ENCODE measurements at places on chromosomes 3 and 15. TPM values are rescaled to one million over a fixed set of nuclear protein-coding genes. Genes with fewer than 3 reads are reported as not detected.

Gene CACNA1D
- total RNA-seq = not detected

Gene TMEM44
- 42.1 TPM for total RNA-seq

Gene CYP1A2
- under 0.01 TPM for total RNA-seq

Gene MME
- 1.3 TPM for total RNA-seq

Gene LHFPL4
- under 0.01 TPM for total RNA-seq

Gene CILP
- total RNA-seq = not detected

Gene SLC25A20
- 23.4 TPM for total RNA-seq

Gene GPR87
- total RNA-seq = under 0.01 TPM

Gene MYZAP
- total RNA-seq = 45.7 TPM

Gene LDHAL6B
- total RNA-seq = not detected

Gene RGMA
- under 0.01 TPM for total RNA-seq

Gene B3GALNT1
- total RNA-seq = 11.9 TPM

Gene HYAL1
- total RNA-seq = 4.6 TPM

Gene BCL2A1
- total RNA-seq = 0.13 TPM

Gene SOX2
- total RNA-seq = not detected

Gene UCN2
- total RNA-seq = not detected

Gene GUCA1C
- total RNA-seq = not detected

Gene COL8A1
- total RNA-seq = 98.6 TPM

Gene SNX33
- 17.2 TPM for total RNA-seq

Gene ZBED2
- total RNA-seq = under 0.01 TPM

Data from dermis microvascular lymphatic vessel endothelial cell (primary cell).